BJ (cell line): ENCODE measurements at places on chromosomes 7 and 10.

DNA sequence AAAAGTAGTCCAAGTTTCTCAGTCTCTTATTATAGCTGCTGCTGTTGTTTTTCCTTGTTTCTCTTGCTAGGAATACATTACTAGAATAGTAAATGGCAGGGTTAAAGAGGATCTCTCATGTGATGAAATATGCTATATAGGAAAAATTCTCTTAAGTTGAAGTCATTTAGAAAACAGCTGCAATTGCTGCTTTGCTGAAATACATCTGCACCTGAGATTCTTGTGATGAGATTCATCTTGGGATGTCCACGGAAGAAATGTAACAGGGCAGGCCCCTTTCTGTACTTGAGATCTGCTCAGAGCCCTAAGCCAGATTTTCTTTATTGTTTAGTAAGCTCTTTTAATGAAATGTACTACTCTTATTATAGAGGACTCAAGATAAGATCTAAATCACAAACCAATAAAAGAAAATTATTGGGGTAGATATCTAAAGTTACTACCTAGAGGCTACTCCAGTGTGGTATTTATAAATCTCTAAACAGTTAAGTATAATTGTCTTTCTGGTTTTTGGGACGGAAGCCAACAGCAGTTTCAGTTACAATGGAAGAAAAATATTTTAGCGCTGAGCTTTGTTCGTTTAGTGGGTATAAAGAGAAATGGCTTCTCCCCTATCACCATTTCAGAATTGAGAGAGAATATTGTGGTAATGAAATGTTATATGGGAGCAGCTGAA lies 701.5 kb downstream of the KCNMA1 start:
- no peak for DNase-seq

DNA sequence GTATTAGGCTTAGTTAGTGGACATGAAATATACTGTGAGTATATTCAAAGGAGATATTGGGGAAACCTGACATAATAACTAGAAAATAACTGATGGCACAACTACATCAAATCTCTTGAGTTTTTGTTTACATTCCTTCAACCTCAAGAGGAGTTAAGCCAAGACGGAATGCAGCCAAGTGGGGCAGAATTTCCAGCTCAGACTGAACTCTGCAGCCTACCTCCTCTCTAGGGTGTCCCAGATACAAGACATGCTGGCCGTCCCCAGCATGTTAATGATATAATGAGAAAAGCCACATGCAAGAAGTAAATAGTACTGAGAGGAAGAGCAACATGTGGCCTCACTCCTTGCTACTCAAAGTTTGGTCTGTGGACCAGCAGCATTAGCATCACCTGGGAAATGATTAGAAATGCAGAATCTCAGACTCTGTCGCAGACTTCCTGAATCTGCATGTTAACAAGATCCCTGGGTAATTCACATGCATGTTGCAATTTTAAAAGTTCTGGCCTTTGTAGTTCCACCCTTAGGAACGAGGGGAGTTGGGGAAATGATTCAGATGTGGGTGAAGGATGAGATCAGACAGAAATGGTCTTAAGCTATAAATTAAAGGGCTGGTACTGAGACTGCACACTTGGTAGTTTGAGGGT lies 118.4 kb upstream of the CACUL1 start:
- DNase-seq = no peak

GRCh38 chr7:129332254-129333035 lies 101.8 kb upstream of the STRIP2 start:
- DNase-seq = peak; percentile 32

- no peak for DNase-seq
Measured at GRCh38 chr7:30848121-30848855, 63.4 kb upstream of the AQP1 start.
